ENCODE measurements at places on chromosomes 2 and 18. TPM values are rescaled to one million over a fixed set of nuclear protein-coding genes. Genes with fewer than 3 reads are reported as not detected.

GRCh38 chr2:10444463-10444862 is 3.7 kb downstream of the ODC1 start:
- DNase-seq, result no peak

DNA sequence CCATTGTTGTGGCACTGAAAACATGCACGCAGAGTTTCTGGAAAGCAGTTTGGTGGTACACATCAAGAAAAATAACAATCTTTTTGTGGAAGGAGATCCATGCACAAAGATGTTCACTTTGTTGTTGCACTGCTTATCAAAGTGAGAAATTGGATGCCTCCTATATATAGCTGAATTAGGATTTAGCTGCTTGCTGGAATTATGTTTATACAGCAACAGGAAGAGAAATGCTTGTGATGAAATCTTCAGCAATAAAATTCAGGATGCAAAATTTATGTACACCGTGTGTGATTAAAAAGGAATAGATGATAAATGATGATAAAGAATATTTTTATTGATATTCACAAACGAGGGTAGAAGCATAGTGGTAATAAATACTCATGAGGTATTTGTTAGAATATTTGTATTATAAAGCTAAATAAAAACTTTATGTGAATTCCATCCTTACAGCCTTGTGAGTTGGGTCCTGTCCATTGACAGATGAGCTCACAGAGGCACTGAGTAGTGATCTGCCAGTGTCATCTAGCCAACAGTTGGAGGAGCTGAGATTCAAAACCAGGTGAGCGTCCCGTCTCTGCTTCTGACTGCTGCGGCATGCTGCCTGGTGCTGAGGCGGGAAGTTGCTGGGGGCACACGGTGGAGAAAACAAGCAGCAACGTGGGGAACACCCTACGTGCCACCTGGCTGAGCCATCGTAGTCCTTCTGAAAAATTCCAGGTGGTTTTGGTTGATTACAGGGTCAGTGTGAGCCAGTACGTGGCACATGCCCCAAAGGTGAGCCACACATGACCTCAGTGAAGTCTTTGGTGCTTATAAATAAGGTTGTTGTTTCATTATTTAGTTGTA is 80.2 kb downstream of the ASAP2 start:
- DNase-seq, result no peak

- DNase-seq, result no peak
These were observed 35.9 kb upstream of the MGAT5 start for GRCh38 chr2:134217924-134218323.

DNA sequence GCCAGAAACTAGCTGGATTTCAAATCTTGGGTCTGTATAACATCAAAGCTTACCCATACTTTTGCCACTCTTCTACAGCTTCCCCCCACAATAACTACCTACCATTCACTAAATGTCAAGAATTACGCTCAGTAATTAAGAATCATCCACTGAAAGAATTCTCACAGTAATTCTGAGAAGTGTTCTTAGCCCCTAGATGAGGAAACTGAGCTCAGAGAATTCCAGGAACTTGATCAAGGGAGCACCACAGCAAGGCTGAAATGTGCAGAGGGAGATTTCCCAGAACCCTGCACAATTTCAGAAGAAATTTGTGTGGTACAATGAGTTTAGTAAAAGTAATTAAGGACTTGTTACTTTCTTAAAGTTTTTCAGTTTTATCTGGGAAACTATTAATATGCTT is 194.5 kb upstream of the STK17B start:
- DNase-seq, result no peak

- no peak for DNase-seq
These were observed 62.7 kb downstream of the HPCAL1 start for GRCh38 chr2:10365412-10365811.

The HOXD8 gene
- total RNA-seq, result 11.9 TPM

GRCh38 chr2:54208364-54209240 is 47.4 kb downstream of the TSPYL6 start:
- no peak for DNase-seq

DNA sequence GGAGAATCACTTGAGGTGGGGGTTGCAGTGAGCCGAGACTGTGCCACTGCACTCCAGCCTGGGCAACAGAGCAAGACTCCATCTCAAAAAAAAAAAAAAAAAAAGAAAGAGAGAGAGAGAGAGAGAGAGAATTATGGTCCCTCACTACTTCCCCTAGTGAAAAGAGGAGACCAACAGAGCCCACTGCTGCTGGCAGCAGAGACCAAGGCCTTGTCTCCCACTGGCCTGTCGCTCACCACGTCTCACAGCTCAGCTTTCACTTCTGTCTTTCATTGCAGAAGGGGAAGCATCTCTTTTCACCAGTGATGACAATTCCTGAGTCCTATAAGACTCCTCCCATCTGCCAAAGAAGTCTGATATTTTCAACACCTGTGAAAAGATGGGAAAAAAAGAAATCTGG is 81.3 kb downstream of the CLHC1 start:
- no peak for DNase-seq

- DNase-seq, result peak; percentile 12
These were observed 117.0 kb upstream of the RIOK3 start for GRCh38 chr18:23336101-23336500.

- no peak for DNase-seq
These were observed 165.4 kb downstream of the KCNE4 start for GRCh38 chr2:223217373-223217772.

DNA sequence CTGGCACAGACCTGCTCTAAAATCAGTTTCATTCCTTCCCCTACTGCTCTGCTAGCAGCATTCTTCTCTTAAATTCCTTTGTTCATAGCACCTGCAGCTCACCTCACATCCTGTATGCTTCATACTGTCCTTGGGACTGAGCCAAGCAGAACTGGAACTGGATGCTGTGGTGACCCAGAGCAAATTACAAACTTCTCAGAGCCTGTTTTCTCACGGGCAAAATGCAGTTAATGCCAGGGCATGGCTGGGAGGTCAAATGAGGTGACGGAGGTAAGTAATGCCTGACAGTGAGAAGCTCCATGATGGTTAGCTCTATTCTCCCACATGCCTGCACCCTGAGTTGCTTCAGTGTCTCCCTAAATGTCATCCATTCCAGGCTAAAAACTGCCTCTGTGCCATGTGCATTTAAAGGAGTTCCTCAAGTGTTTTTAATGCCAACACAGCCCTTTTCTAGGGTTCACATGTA is 29.7 kb downstream of the C2orf42 start:
- DNase-seq, result no peak

DNA sequence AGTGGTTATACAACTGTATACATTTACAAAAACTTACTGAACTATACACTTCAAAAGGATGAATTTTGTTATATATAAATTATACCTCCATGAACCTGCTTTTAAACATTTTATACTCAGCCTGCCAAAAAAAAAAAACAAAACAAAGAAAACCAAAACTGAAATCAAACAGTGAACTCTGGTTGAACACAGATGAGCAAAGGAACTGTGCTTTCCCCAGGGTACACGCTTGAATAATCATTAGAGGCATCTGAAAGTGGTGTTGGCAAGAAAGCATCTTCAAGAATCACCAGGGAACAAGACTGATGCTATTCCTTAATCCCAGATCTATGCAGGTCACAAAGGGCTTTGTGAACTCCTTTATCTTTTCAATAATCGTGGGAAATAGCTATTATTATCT is 77.0 kb upstream of the LYPD1 start:
- DNase-seq, result no peak

DNA sequence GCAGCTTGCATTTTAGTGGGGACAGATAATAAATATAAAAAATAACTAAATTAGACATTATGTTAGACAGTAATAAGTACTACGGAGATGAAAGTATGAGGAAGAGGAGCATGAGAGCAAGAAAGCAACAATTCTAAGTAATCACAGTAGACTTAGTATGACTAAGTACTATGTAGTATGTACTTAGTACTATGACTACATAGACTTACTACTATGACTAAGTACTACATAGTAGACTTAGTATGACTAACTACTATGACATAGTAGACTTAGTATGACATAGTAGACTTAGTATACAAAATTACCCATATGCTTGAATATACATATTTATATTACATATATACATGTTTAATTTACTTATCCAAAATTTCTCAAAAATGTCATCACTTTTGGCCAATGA is 29.3 kb downstream of the CDH20 start:
- DNase-seq, result no peak

- no peak for DNase-seq
These were observed 4.9 kb downstream of the ATP5MC3 start for GRCh38 chr2:175176624-175177023.

DNA sequence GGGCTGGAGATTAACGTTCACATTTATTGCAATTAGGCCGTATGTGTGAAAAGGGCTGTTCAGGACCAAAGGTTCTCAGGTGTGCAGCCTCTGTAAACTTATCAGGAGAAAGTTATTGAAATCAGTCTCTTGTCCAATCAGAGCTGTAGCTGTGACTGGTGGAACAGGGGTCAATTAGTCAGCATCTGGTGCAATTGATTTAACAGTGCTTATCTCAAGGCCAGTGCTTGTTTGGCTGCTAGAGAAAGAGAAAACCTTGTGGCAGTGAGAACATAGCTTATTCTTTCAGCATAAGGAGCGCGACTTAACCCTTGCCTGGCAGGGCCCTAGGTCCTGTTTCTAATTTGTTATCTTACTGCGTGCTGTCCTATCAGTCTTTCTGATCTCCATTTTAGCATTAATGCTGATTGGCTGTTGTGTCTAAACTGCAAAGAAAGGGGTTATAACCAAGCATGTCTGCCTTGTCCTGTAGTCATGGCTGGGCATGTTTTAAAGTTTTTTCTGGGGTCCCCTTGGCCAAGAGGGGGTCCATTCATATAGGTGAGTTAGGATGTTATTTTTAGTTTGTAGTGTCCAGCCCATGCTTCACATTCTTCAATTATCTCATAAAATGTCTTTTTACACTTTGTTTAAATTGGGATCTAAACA is 66.4 kb downstream of the CYB5A start:
- DNase-seq, result no peak

The PRKAG3 gene
- 0.49 TPM for total RNA-seq

The SF3B1 gene
- total RNA-seq, result 330 TPM

DNA sequence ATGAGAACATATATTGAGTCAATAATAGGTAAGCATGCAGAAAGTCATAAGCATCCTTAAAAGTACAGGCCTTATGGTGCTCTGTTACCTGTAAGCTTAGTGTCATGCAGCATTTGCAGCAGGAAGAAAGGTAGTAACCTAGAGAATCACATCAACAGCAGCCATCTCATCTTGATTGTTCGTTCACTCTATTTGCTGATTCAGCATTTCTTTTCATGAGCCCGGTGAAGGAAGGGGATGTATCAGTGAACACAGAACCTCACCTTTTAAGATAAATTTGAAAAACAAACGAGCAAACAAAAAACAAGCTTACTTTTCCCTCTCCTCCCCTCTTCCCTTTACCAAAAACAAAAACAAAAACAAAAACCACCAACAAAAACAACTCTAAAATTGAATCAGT is 89.9 kb downstream of the MIB1 start:
- DNase-seq, result no peak

The CHST9 gene
- total RNA-seq, result 2.4 TPM

DNA sequence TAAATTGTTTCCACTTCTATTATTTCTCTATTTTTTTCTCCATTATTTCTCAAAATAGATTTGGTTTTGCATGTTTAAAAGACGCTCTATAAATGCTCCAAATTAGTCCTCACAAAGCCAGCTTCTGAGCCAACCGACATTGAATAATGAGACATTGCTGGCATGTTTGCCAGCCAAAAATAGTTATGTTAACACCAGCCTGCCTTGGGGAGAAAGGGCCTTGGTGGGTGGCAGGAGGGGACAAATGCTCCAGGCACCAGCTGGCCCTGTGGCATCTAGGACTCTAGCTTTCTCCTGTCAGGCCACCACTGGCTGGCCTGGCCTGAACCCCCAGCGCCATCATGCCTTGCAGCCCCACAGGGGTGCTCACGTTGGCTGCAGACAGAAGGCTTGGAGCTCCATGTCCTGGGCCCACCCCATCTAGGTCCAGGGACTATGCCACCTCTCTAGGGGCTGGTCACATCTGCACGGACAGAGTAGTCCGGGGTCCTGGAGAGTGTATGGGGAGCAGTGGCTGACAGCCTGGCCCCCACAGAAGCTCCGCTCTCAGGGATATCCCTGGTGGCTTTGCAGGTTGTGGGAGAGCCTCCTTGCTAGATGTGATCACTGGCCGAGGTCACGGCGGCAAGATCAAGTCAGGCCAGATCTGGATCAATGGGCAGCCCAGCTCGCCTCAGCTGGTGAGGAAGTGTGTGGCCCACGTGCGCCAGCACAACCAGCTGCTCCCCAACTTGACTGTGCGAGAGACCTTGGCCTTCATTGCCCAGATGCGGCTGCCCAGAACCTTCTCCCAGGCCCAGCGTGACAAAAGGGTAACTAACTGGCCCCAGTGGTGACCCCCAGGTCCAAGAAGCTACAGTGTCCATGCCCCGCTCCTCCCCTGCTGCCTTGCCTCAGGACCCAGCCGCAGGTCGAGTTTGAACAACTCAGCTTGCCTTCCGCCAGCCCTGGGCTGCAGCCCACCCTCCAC is 12.5 kb downstream of the ABCG8 start:
- no peak for DNase-seq

- no peak for DNase-seq
These were observed 78.4 kb downstream of the LIMS1 start for GRCh38 chr2:108612514-108613183.

- DNase-seq, result no peak
These were observed 177.7 kb downstream of the TMEM247 start for GRCh38 chr2:46657042-46657504.

- no peak for DNase-seq
These were observed 408.7 kb upstream of the TCF4 start for GRCh38 chr18:55996717-55997116.

The GKN2 gene
- not detected for total RNA-seq

DNA sequence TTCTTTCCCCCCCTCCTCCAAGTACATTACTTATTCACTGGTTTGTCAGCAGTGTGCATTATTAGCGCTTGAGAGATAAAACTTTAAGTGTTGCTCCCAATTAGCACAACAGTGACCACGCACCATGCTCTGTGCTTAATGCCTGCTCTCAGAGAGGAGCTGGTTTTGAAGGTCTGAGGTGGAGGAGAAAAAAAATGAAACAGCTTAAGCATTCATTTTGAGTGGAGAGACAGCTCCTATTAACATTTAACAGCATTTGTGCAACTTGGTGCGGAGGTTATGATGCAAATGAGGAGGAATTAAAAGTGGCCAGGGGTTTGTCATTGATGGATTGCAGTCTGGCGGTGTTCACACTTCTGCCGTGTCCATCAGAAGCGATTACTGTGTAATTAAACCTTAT is 141.8 kb downstream of the FIGN start:
- DNase-seq, result no peak

The IGFBP5 gene
- 316 TPM for total RNA-seq

Measured in sciatic nerve (tissue), 2 donors.